ENCODE measurements at places on chromosomes 3 and 15.
A peak's percentile ranks its signal among the peaks of the same experiment; 100 is the strongest.

DNA sequence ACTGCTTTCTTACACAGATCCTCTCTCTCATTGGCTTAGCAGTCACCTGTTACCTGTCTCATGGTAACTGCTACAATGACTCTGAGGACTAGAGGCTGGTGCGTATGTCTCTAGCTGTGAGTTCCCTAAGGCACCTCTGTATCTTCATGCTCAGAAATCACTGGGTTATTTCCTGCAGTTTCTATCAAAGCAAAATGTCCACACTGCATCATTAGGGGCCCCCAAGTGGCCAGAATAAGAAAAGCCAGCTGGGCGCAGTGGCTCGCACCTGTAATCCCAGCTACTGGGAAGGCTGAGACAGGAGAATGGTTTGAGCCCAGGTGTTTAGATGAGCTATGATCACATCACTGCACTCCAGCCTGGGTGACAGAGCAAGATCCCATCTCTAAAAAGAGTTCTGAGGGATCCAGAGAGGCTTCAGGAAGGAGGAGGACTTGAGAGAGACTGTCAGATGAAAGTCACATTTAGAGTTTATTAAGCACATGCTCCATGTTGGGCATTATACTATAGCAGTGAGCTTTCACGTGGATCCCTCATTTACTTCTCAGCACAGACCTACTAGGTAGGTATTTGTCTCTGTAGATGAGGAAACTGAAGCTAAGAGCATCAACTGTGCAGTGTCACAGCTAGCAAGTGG lies 2.3 kb upstream of the VPS18 start:
- peak; percentile 18 for DNase-seq

GRCh38 chr3:55203006-55203405 lies 275.1 kb upstream of the LRTM1 start:
- no peak for DNase-seq

DNA sequence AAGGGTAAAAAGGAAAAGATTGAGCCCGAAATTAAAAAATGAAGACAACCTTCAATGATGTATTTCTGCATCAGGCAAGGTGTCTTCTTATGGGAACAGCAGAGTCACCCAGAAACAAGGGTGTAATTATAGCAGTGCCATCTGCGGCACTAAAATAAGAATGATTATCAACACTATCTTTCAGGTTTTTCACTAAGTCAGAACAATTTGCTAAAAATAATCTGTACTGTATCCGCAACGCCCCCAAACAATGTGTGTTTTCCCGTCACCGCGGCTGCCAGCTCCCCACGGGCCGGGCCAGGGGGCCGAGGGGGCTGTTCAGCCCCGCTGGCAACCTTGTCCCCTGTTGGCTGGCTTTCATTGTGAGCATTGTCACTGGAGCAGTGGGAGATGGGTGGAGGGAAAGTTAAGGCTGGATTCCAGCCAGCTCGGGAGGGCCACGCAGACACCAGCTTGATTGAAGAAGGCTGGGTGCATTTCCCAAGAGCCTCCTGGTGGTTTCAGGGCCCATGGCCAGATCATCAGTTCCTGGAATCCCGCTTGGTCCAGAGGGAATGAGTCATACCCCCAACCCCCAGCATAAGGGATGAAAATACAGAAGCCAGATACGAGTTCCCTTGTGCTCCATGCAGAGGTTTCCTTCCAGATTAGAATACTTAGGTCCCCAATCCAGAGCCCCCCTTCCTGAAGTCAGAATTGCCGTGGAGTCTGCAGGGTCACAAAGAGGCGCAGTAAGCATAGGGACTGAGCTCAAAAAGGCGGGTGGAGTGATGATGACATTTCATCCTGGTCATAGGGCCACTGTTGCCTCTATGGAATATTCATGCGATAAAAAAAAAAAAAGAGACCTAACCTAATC lies 90.2 kb upstream of the KLF13 start:
- no peak for DNase-seq

DNA sequence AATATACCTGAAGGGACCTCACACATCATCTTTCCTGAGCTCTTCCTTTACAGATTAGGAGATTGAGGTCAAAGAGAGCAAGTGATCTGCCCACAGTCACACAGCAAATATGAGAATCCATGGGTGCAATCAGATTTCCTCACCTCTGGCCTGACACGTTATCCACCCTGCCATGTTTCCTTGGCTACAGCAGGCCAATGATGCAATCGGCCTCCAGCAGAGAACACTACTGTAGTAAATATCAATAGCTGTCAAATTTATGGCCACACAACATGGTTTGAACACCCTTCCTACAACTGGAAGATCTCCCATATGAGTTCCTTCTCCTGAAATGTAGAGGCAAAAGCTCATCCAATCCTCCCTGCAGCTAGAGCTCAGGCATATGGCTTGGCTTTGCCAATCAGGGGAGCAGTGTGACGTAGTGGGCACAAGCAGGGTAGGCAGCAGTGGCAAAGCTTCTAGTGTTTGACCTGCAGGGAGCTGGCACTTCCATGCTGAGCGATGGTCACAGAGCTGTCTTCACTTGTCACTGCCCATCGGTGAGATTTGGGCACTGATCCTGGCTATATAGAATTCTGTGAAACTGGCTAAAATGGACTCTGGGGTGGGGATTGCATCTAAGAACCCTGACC lies 271.3 kb downstream of the TJP1 start:
- DNase-seq: no peak

- no peak for DNase-seq
These were observed 172.1 kb downstream of the TP63 start for GRCh38 chr3:189803254-189803653.

GRCh38 chr15:91624353-91624968 lies 229.0 kb upstream of the SLCO3A1 start:
- no peak for DNase-seq

GRCh38 chr15:64938192-64938591 lies 26.5 kb downstream of the ANKDD1A start:
- DNase-seq: no peak

- no peak for DNase-seq
These were observed 125.2 kb upstream of the PHLDB2 start for GRCh38 chr3:111733856-111734255.

GRCh38 chr3:13708301-13708700 lies 159.4 kb downstream of the FBLN2 start:
- no peak for DNase-seq

GRCh38 chr3:142940472-142940871 lies 23.0 kb downstream of the PAQR9 start:
- no peak for DNase-seq

DNA sequence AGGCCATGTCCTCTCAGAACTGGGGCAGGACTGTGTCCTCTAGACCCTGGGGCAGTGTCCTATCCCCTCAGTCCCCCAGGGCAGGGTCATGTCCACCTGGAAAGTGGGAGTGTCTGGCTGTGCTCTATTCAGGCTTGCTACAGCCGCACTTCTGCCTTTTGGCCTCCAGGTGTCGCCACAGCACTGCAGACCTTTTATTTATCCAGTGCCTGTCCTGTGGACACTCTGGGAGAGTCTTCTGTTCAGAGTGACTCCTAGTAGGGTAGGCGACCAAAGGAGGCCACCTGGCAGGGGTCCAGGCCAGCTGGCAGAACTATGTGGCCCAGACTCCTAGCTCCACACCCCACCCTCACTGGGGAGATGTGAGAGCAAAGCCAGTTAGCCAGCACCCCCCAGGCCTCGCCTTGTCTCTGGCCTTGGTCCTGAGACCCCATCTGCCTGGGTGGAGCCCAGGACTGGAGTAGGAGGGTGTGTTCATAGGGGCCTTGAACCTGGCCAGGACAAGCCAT lies 3.9 kb downstream of the TMIE start:
- peak; percentile 47 for DNase-seq

GRCh38 chr15:43762824-43763223 lies 13.9 kb downstream of the ELL3 start:
- DNase-seq: no peak

- DNase-seq: peak; percentile 71
These were observed 509.9 kb downstream of the SHQ1 start for GRCh38 chr3:72338082-72338941.

- no peak for DNase-seq
These were observed 51.2 kb downstream of the MCTP2 start for GRCh38 chr15:94282269-94283250.

- DNase-seq: no peak
These were observed 12.5 kb downstream of the CSK start for GRCh38 chr15:74794248-74794969.

GRCh38 chr3:10344147-10344943 lies 23.4 kb upstream of the SEC13 start:
- peak; percentile 20 for DNase-seq

- DNase-seq: no peak
These were observed 38.0 kb downstream of the TXNRD3 start for GRCh38 chr3:126616931-126617330.

GRCh38 chr3:59605944-59606534 lies 556.2 kb upstream of the CFAP20DC start:
- no peak for DNase-seq

DNA sequence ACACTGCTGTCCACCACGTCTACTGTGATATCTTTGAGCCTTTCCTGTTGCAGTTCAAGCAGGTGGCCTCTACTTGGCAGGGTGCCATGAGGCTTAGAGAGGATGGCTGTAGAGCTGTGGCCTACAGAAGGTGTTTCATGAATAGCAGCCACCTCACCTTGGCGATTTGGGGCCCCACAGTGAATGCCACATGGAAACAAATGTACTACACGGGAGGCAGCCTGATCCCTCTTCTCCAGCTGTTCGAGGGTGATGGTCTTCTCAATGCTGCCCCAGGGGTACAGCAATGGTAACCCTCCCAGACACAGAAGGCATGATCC lies 70.7 kb downstream of the FAM43A start:
- no peak for DNase-seq

- no peak for DNase-seq
These were observed 228.3 kb downstream of the CLSTN2 start for GRCh38 chr3:140163159-140163763.

DNA sequence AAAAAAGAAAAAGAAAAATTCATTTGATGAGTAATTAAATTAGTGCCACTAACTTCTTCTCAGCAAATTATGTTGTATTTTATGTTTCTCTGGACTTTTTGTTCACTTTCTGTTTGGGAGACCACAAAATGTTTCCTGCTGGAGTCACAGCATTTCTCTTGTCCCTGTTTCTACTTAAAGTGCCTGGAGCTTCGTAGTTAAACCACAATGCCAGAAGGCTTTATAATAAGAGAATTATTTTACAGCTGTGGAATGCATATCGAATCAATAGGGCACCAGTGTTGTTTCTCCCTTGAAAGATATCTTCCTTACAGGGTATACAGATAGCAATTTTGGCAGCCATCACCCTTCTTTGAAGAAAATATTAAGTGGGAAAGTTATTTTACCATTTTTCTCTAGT lies 3.2 kb downstream of the DTWD1 start:
- no peak for DNase-seq

DNA sequence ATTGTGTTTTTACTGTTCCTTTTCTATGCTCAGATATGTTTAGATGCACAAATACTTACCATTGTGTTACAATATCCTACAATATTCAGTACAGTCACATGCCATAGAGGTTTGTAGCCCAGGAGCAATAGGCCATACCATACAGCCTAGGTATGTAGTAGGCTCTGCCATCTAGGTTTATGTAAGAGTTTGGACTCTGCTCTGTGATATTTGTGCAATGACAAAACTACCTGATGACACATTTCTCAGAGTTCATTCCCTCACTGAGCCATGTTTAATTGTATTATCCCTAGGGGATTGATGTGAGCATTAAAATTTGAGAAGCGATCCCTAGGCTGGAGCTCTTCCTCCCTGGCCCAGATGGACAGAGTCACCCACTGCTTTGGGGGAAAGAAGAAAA lies 270.0 kb upstream of the PROK2 start:
- DNase-seq: no peak

Data from T-helper 2 cell treated with Interferon-gamma antibody and Interleukin-4, amounts not matched to agents 5 μg/mL and 100 μg/mL, for 36 hours (primary cell).